Neural crest cell (in vitro differentiated cells): ENCODE measurements at places on chromosomes 1 and 21.

GRCh38 chr1:5485968-5486696 lies 506.1 kb downstream of the NPHP4 start:
- H3K4me1 ChIP-seq = peaks cover 15% of the 10 kb centered on the region
- no peak for DNase-seq
- H3K27me3 ChIP-seq = peaks cover 15% of the 10 kb centered on the region
- no peak overlapping the region for H3K27ac ChIP-seq
- H3K4me3 ChIP-seq = no peak overlapping the region
- H3K36me3 ChIP-seq = no peaks in the 10 kb centered on the region

GRCh38 chr1:42935313-42935895 lies 23.3 kb downstream of the SLC2A1 start:
- H3K27me3 ChIP-seq = peaks cover 4% of the 10 kb centered on the region
- no peak overlapping the region for H3K27ac ChIP-seq
- no peak for DNase-seq

DNA sequence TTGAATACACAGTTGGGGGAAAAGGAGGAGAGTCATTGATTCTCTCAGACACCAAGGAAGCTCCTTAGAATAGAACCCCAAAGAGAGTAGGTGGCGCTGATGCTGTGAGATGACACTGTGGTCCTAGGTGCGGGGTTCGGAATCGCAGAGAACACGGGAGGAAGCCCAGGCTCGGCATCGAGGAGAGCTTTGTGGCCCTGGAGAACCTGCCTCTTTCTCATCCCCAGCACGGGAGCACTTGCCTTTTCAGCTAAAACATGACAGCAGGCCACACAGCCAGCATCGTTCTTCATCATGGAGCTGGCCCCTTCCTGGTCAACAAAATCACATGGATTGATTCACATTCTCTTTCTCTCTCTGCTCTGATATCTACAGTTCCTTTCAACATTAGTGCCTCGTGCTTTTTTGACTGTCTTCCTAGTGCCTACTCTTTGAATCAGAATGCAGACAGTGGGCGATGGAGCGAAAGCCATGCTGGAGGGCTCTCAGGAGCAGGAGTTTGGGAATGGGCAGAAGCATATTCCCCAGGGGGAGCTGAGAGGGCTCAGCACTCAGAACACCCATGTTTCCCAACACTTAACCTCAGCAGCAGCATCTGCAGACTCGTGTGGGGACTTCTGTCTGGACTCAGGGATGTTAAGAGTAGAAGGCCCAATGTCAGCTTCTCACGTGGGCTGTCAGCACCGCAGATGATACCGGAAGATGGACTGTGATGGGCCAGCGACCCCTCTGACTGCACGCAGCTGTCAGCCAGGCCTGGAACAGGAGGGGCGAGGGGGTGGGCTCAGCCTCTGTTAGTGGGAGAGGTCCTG lies 539.4 kb downstream of the KIF26B start:
- H3K36me3 ChIP-seq = no peaks in the 10 kb centered on the region
- H3K4me1 ChIP-seq = no peaks in the 10 kb centered on the region
- H3K27me3 ChIP-seq = no peaks in the 10 kb centered on the region
- H3K4me3 ChIP-seq = no peak overlapping the region
- peak overlapping the region; percentile 64 for H3K27ac ChIP-seq
- no peak for DNase-seq

- peaks cover 3% of the 10 kb centered on the region for H3K27me3 ChIP-seq
- no peaks in the 10 kb centered on the region for H3K4me1 ChIP-seq
- no peak for DNase-seq
- H3K27ac ChIP-seq = no peak overlapping the region
- H3K4me3 ChIP-seq = no peak overlapping the region
These were observed 58.0 kb upstream of the PRMT6 start for GRCh38 chr1:106998431-106999002.

DNA sequence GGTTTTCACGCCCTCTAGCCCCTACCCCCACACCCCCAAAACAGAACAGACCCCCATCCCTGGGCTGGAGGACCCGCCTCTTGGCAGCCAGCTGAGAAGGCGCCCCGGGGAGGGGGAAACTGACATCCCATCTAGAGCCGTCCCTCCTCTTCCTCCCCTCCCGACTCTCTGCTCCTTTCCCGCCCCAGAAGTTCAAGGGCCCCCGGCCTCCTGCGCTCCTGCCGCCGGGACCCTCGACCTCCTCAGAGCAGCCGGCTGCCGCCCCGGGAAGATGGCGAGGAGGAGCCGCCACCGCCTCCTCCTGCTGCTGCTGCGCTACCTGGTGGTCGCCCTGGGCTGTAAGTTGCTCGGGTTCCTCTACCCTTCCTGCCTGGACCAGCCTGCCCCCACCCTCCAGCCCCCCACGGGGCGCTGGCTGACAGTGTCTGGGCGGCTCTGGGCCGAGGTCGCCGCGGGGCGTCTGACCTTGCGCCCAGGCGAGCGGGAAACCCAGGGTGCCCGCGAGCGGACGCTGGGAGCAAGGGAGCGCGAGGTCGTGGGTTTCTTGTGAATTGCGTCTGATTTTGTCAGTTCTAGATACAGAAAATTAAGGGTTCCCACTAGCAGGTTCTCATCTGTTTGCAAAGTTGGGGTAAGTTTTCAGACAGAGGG lies 618 bp downstream of the JAM2 start:
- peak overlapping the region; percentile 91 for H3K4me3 ChIP-seq
- H3K4me1 ChIP-seq = peaks cover 43% of the 10 kb centered on the region
- peak overlapping the region; percentile 85 for H3K27ac ChIP-seq
- peaks cover 33% of the 10 kb centered on the region for H3K27me3 ChIP-seq
- H3K36me3 ChIP-seq = peaks cover 6% of the 10 kb centered on the region
- DNase-seq = peak; percentile 50

DNA sequence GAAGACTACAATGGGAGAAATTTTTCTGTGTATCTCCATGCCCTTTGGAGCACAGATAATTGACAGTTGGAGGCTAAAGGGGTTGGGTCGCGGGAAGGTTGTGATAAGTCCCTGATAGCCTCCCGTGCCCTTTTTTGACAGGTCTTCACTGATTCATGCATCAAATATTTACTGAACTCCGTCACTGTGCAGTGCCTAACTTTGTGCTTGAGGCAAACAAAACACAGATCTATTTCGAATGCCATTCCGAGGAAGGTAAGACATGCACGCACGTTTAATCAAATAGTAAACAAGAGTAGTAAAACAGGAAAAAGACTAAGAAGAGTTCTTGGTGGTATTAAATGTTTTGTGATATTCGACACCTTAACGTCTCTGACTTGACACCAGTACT lies 494 bp upstream of the PIP5K1A start:
- peak overlapping the region; percentile 100 for H3K4me3 ChIP-seq
- peaks cover 34% of the 10 kb centered on the region for H3K4me1 ChIP-seq
- no peak for DNase-seq
- H3K27me3 ChIP-seq = peaks cover 13% of the 10 kb centered on the region
- no peaks in the 10 kb centered on the region for H3K36me3 ChIP-seq

GRCh38 chr1:185672719-185673360 lies 61.4 kb upstream of the HMCN1 start:
- no peaks in the 10 kb centered on the region for H3K4me1 ChIP-seq
- no peaks in the 10 kb centered on the region for H3K27me3 ChIP-seq
- DNase-seq = no peak

DNA sequence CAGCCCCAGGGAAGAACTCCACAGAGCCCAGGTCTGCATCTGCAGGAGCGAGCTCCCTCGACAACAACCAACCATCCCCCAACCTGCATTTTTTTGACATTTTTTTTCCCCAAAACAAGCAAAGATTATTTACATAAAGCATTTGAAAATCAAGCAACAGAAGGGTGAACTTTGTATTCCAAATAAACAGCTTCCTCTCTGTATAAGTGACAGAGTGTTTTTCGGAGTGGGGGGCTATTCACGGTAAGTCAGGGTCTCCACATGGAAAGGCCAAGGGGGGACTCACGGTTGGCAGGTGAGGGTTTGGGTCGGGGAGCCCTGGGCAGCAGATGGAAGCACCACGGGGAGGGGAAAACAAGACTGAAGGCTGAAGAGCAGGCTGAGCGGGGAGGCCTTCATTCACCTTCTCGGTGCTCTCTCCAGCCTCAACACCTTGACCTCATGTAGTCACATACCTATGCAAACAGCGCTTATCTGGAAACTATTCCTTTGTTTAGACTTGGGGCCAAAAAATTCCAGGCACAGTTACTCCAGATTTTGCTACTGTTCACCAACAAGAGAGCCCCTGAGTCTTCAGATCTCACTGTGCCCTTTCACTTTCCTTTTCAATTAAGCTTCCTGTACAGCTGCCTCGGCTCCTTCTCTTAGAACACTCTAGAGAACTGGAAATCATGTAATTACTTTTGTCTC lies 27.6 kb downstream of the C2CD2 start:
- H3K36me3 ChIP-seq = peaks cover 2% of the 10 kb centered on the region
- peaks cover 2% of the 10 kb centered on the region for H3K27me3 ChIP-seq
- H3K4me1 ChIP-seq = peaks cover 22% of the 10 kb centered on the region
- no peak for DNase-seq
- H3K4me3 ChIP-seq = no peak overlapping the region

DNA sequence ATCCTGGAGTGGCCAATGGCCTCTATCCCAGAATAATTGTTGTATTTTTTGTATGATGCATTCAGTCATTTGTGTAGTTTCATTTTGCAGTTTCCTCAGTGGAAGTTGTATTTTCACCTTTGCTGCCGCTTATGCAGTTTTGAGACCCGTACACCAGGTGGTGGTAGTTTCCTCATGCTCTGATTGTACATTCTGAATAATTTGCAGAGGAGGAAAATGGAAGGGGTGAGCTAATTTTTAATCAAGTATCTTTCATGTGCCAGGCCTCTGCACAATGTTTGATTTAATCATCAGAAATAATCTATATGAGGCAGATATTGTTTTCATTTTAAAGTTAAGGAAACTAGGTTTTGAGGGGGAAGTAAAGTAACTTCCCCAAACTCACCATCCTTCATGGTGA lies 29.5 kb downstream of the HLX start:
- H3K36me3 ChIP-seq = no peaks in the 10 kb centered on the region
- H3K4me3 ChIP-seq = no peak overlapping the region
- no peaks in the 10 kb centered on the region for H3K4me1 ChIP-seq
- H3K27me3 ChIP-seq = peaks cover 88% of the 10 kb centered on the region
- no peak for DNase-seq

- no peak overlapping the region for H3K27ac ChIP-seq
- no peak for DNase-seq
- H3K4me3 ChIP-seq = no peak overlapping the region
These were observed 225.3 kb downstream of the MRPL39 start for GRCh38 chr21:25381936-25382452.

- H3K27ac ChIP-seq = no peak overlapping the region
- no peak for DNase-seq
- no peaks in the 10 kb centered on the region for H3K4me1 ChIP-seq
- no peaks in the 10 kb centered on the region for H3K36me3 ChIP-seq
These were observed 2.8 kb downstream of the CD48 start for GRCh38 chr1:160708801-160709200.

DNA sequence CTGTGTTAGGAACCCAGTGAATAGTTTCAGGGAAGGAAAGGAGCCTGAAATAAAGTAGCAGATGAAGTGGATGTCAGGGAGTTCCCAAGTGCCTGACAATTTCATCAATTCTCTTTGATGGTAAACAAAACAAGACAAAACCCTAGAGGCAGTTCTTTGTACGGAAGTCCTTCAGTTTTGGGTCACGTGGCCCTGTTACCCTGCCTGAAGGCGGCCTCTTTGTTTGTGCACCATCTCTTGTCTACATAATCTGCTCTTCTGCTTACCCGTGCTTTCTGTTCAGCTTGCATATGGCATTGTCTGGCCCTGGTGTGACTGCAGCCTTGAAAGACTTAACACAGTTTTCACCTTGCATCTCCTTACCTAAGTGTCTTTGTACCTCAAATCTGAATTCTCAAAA lies 166.7 kb upstream of the DUSP10 start:
- no peaks in the 10 kb centered on the region for H3K36me3 ChIP-seq
- no peak overlapping the region for H3K27ac ChIP-seq
- peaks cover 10% of the 10 kb centered on the region for H3K4me1 ChIP-seq
- H3K4me3 ChIP-seq = no peak overlapping the region
- no peak for DNase-seq

DNA sequence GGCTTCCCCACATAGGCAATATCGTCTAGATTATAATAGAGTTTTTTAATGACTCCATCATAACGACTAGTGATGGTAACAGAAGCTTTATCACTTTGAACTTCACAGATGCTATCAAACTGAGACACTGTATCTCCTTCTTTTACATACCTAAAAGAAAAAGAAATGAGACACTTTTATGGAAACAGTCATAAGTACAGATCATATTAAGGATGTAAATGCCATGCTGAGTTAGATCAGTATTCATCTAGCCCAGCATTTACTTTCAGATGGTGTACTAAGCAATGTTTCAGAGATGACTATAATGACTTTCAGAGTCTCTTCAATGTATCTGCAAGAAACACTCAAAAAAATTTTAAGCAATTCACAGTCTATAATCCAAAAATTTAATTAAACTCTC lies 18.9 kb downstream of the DBT start:
- DNase-seq = no peak
- H3K27ac ChIP-seq = no peak overlapping the region
- H3K27me3 ChIP-seq = no peaks in the 10 kb centered on the region
- H3K4me3 ChIP-seq = no peak overlapping the region

DNA sequence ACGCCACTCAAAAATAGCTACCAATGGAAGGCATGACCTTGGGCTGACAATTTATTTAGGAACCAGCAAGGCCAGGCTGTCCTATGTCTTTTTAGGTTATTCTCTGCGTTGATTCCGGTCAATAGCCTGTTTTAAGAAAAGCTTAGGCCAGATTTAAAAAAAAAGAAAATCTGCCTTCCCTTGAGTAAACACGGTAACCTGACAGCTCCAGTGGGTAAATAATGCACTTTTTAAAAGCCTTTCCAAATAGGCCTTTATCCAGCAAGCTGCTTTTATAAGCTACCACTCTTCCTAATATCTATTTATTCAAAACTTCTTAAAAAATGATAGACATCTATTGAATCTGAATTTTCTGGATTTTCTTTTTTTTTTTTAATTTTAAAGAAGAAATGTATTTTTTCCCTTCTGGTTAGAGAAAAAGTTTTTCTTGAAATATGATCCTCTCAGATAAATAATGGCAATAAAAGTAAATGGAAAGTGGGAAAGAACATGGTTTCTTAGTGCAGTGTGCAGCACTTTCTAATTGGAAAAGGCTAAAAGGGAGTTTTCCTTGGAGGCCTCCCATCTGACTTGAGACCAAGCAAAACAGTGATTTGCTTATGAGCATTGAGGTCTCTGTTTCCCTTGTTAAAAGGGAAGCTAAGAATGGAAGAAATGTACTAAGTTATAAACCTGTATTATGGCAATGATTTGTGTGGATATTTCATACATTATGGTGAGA lies 281.0 kb upstream of the RUNX1 start:
- H3K27ac ChIP-seq = no peak overlapping the region
- no peaks in the 10 kb centered on the region for H3K4me1 ChIP-seq
- no peaks in the 10 kb centered on the region for H3K27me3 ChIP-seq
